Esophagus squamous epithelium (tissue), 5 donors: ENCODE measurements at places on chromosomes 7 and 10. TPM values are rescaled to one million over a fixed set of nuclear protein-coding genes. Genes with fewer than 3 reads are reported as not detected.
A peak's percentile ranks its signal among the peaks of the same experiment; 100 is the strongest.

DNA sequence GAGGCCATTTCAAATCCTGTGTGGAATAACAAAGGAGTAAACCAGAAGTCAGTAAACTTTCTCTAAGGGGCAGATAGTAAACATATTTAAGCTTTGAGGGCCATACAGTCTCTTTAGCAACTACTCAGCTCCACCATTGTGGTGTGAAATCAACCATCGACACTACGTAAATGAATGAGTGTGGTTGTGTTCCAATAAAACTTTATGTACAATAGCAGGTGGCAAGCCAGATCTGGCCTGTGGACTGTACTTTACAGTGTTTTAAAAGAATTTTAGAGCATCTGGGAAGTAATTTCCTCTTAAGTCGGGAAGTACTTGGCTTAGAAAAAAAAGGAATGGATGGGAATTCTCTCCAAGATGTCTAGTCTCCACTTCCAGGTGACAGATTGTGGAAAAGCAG is 71.3 kb downstream of the ARHGAP22 start:
- DNase-seq = no peak

DNA sequence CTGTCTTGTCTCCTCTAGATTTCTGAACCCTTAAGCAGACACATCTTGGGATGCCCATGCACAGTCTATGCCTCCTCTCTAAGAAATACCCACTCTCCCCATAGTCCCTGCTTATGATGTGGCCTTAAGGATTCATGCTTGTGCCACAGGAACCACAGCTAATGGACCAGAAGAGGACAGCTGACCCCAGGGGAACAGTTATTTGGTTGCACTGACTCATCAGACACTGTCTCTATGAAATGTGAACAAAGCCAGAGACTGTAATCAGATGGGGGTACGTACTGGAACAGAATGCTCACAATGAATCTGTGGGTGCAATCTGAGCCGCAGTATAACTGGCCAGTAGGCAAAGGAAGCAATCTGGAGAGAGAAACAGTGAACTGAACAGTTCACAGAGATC is 121.9 kb downstream of the USP6NL start:
- no peak for DNase-seq

Gene HUS1
- 31.6 TPM for total RNA-seq

DNA sequence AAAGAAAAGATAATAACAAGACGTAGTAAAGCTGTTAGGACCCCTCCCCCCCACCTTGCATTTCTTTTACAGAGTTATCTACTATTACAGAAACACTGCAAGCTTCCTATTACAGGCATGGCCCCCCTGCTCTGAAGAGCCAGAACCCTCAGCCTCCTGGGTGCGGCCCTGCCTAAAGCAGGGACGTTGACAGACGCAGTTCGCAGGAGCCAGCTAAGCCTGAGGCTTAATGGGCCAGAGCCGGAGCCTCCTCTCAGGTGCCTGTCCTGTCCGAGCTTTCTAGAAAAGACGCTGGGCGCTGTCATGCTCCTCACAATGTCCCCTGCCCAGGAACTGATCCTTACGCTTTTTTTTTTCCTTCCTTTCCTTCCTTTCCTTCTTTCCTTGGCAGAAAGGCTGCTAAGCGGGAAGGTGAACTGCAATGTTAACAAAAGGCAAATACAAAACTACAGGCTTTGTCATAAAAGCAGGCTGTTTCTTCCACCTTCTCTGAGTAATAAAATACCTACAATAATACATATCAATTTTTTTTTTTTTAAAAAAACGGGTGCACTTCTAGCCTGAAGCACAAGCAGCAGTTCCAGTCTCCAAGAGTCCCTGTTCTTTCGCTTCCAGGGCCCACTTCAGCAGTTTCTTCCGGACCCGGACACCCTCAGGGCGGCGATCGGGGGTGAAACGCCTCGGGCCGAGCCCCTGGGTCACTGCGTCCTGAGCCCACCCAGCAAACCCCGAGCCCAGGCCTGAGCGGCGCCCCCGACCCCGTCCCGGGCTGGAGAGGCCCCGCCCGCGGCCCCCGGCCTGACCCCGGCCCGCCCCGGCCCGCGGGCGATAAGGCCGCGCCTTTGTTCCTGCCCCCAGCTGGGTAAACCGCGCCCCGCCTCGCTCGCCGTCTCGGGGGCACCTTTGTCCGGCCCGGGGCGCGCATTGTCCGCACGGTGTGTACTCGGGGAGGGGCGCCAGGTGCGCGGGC is 11.2 kb downstream of the MNX1 start:
- no peak for DNase-seq

Gene ASIC3
- total RNA-seq = not detected

GRCh38 chr7:31497516-31497915 is 16.4 kb upstream of the ITPRID1 start:
- no peak for DNase-seq

DNA sequence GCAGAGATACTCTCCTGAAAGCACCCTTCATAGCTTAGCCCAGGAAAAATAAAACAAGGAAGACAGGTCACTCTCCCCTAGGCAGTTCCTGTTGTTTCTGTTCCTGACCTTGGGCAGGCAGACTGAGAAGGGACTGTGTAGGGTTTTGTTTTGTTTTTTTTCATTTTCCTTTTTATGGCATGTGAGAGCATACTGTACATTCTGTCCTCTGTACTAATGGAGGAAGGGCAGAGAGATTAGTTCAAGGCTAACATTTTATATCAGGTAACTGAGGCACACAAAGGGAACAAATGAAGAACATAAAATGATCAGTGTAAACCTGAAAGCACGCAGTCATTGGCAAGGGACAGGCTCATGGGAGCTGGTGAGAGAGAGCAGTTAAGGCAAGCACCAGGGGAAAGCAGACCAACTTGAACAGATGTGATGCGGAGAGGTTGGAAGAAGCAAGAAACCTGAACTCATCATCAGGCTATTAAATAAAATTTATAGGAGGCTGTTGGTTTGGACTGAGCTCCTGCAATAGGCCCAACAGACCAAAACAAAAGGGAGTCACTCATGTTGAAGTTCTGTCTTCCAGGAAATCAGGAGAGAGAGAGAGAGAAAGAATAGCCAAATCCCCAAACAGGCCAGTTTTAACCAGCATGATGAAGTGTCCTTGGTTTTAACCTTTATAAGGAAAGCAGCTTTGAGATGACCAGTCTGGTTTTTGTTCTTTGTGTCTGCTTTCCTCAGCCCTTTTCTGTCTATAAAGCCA is 34.1 kb upstream of the PDCD4 start:
- no peak for DNase-seq

Gene HMX2
- not detected for total RNA-seq

Gene TRIM73
- total RNA-seq = not detected

GRCh38 chr7:100489824-100490223 is 6.1 kb downstream of the NYAP1 start:
- DNase-seq = no peak

DNA sequence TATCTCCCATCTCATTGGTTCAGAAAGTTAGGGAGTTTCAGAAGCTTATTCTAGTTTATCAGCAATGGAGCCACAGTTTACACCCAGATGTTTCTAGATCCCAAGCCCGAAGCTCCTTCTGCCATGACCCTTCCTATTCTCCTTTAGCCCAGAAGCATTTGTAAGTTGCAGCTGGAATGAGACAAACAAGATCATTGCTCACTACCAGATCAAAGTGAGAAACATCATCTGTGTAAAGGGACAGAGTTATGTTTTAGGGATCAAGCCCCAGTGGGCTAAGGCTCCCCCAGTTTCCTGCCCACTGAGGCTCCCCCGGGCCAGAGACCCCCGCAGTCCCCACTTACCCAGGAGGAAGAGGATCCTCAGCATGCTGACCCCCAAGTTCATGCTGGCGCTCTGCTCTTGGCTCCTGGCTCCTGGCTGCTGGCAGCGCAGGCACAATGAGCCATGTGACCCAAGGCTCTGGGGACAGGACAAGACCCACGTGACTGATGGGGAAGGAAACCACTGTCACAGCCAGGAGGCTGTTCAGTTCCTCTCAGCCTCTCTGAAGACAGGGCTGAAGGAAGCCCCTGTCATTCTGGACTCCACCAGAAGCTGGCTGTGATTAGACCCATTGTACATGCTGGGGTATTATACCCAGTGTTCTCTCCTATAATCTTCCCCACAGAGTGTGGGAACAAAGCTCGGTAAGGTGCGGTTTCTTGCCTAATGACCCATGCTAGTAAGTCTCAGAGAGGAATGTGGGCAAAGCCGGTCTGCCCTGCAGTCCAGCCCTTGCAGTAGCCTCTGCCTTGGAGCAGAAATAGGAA is at the start of gene TMEM273:
Gene TMEM273, minus strand, starts transcription at position 442 of the 812 bp plus-strand sequence. Its CDS starts 55 bp downstream, at position 387.
- peak; percentile 32 for DNase-seq
